Stimulated activated CD8-positive, alpha-beta memory T cell treated with anti-CD3 and anti-CD28 coated beads, Interleukin-4, amount 100 ng/mL, for 1 hour (primary cell): ENCODE measurements at places on chromosomes 2 and 18.

DNA sequence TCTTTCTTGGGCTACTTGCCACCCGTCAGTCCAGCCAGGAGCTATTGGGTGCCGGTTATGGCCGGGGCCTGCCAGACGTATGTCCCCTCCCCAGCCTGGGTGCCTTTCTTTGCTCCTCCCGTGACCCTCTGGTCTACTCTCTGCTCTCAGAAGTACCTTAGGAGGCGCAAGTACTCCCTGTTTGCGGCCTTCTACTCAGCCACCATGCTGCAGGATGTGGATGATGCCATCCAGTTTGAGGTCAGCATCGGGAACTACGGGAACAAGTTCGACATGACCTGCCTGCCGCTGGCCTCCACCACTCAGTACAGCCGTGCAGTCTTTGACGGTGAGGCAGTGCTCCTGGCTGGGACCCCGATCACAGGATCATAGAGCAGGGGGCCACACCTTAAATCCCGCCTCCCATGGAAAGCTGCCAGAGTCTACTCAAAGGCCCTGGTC is 99.5 kb downstream of the DYSF start:
- DNase-seq, result no peak

DNA sequence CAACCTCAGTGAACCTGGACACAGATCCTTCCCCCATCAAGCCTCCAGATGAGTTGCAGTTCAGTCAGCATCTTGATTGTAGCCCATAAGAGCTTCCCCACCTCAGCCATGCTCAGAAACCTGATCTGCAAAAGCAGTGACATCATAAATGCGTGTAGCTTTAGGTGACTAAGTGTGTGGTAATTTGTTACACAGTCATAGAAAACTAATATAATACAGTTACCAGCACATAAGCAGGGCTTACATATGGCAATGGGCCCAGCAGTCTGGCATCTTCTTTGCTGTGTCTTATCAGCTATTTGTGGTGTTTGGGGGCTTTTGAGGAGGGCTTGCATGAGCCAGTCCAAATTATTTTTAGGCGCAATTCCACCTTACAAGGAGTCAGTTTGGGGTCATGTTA is 807.0 kb downstream of the SLC4A3 start:
- no peak for DNase-seq

DNA sequence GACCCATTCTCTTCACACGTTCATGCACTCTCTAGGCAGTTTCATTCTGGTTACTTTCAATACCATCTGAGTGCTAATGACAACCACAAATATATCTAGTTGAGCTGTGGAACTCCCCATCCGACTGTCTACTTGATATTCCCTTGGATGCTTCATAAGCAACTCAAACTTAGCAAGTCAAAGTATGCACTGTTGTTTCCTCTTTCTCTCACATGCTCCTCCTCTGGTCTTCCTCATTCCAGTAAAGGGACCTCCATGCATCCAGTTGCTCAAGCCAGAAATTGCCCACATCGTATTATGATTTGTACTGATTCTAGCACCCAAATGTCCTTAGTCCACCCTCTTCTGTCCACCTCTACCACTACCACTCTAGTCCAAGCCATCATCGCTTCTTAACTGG is 22.3 kb downstream of the SEMA4F start:
- no peak for DNase-seq

GRCh38 chr2:42338567-42339190 is 22.3 kb downstream of the COX7A2L start:
- no peak for DNase-seq

DNA sequence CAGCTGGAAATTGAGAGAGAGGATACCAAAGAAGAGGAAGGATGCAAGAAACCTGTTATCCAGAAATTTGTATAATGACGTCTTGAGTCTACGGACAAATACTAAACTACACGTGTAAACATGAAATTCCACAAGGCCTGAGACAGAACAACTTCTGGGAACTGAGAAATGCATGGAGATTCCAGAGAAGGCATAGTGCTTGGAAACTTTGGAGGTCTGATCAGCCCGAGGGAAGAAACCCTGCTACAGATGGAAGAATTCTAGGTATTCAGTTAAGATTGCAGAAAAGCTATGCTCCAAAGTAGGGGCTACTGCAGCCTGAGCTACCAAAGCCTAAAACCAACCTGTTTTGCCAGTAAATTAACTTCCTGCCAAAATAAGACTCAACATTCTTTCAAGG is 120.4 kb downstream of the PDCL3 start:
- DNase-seq, result no peak

DNA sequence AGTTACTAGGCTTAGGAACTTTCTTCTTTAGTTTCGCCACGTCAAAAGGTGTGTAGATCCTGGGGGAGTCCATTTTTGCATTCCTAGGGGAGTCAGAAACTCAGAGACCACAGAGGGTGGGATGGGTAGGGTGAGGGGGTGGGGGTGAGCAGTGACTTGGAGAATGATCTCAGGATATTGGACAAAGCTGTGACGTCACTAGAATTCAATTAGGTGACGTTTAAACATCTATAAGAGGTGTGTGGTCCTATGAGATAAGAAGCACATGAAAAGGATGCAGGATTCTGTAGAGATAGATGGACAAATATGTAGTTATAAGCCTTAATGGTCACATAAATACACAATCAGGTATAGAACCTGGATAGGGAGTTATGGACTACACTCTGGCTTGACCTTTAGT is 21.5 kb downstream of the SLC4A3 start:
- DNase-seq, result no peak

- no peak for DNase-seq
These were observed 193.0 kb downstream of the RAB3GAP1 start for GRCh38 chr2:135245071-135245470.

- no peak for DNase-seq
These were observed 8.9 kb downstream of the ARHGEF4 start for GRCh38 chr2:130845505-130846085.

- DNase-seq, result no peak
These were observed 966 bp downstream of the ADCY3 start for GRCh38 chr2:24919037-24919505.

DNA sequence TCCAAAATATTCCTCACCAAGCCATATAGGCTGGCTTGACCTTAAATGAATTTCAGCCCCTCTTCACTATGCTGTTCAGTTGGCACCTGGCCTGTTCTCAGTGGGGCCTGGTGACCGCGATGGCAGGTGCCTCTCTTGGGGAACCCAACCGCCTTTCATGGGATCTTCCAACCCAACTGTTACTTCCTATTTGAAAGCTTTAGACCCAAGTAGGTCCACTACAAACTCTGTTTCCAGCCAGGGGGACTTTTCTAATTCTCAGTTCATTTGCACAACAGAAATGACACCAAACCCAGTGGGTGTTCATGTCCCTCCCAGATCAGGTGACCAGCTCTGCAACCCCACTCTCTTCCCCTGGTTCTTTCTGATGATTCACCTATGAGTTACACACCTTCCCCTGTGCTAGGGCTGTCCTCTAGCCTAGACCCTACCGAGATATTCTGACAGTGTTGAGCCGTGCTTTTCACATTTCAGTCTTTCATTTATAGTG is 35.6 kb upstream of the NDUFV2 start:
- no peak for DNase-seq

DNA sequence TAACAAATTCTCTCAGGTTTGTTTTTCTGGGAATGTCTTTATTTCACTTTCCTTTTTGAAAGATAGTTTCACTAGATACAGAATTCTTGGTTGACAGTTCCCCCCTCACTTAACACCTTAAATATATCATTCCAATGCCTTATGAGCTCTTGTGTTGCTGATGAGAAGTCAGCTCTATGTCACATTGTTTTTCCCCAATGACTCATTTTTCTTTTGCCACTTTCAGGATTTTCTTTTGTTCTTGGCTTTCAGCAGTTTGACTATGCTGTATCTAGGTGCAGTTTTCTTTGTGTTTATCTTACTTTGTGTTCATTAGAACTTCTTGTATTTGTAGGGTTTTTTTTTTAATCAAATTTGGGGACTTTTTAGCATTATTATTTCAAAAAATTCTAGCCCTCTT is 5.6 kb upstream of the RALBP1 start:
- no peak for DNase-seq

- DNase-seq, result no peak
These were observed 239.2 kb upstream of the HS6ST1 start for GRCh38 chr2:128557831-128558241.

DNA sequence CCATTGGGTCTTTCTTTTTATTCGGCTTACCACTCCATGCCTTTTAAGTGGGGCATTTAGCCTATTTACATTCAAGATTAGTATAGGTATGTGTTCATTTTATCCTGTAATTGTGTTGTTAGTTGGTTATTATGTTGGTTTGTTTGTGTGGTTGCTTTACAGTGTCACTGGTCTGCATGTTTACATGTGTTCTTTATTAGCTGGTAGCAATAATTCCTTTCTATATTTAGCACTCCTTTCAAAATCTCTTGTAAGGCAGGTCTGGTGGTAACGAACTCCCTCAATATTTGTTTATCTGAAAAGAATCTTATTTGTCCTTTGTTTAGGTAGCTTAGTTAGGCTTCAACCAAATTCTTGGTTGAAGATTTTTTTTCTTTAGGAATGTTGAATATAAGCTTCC is 68.7 kb upstream of the XDH start:
- no peak for DNase-seq

DNA sequence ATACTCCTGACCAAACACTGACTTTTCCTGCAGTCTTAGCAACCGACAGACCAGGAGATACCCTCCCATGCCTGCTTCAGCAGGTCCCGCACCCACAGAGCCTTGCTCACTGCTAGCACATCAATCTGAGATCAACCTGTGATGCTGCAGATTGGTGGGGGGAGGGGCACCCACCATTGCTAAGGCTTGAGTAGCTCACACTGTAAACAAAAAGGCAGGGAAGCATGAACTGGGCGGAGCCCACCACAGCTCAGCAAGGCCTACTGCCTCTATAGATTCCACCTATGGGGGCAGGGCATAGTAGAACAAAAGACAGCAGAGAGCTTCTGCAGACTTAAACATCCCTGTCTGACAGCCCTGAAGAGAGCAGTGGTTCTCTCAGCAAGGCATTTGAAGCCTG is 109.7 kb downstream of the SP100 start:
- DNase-seq, result no peak

DNA sequence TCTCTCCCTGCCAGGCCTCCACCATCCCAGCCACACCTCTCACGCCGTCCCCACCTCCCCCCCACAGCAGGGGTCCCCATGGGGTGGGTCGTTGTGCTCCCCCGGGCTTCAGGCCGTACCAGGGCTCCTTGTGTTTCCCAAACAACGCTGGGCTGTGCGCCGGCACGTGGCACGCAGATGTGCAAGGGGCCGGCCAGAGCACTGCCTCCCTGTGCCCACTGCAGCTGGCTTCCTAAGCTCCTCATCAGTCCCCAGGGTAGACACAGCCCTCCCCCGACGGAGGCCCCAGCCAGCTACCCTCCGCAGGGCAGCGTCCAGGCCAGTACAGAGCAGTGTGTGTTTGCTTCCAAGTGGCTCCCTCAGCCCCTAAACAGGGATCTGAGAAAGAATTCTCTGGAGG is 34.0 kb downstream of the BIN1 start:
- no peak for DNase-seq

GRCh38 chr2:141515931-141516330 is 614.9 kb downstream of the LRP1B start:
- DNase-seq, result no peak

DNA sequence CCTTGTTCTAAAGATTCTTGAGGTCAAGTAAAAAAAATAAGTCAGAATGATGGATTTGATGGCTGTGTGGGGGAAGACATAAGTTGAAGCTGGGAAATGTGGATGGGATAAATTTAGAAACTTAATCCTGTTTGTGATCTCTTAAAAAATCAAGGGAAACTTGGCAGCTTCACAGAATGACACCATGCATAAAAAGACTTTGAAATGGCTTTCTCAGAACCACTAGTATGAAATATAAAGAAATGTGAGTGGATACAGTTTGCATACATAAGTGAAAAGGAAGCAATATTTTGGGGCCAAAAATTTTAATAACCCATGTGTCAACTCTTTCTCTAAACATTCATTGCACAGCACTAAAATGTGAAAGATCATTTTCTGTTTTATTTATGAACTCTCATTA is 21.7 kb downstream of the CDH19 start:
- no peak for DNase-seq

- DNase-seq, result no peak
These were observed 522.9 kb downstream of the ZEB2 start for GRCh38 chr2:143996974-143997373.

DNA sequence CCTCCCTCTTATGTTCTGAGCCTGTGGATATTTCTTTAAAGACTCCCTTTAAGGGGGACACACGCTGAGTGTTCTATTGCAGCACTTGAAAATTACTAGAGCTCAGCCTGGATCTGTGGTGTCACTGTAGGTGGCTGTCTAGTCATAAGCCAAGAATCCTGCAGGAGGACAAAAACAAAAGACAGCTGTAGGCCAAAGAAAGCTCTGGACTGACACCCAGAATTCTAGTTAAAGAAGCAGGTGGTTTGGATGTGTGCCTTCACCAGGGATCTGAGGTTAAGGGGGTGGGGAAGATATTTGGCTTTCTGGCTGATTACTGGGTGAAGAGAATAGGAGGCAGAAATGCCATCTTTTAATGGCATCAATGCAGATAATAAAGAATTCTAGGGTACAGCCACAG is 842.5 kb upstream of the NXPH2 start:
- DNase-seq, result no peak

GRCh38 chr18:21100146-21100545 is 11.5 kb downstream of the ROCK1 start:
- DNase-seq, result no peak

DNA sequence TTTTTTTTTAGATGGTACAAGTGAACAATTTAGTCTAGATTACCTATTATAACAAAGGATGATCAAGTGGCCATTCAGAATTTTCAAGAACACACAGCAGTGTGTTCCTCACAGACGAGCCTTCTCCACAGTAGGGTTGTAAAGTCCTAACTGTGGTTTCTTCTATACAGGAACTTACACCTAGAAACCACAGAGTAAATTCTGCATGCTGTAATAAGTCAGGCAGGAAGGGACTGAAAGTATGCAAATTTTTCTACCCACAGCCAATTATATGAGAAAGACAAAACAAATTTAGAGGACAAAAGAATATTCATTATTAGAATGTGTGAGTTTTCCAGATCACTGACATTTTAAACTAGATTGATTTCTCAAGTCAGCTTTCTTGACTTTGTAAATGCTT is 99.5 kb downstream of the RBMS1 start:
- DNase-seq, result no peak

DNA sequence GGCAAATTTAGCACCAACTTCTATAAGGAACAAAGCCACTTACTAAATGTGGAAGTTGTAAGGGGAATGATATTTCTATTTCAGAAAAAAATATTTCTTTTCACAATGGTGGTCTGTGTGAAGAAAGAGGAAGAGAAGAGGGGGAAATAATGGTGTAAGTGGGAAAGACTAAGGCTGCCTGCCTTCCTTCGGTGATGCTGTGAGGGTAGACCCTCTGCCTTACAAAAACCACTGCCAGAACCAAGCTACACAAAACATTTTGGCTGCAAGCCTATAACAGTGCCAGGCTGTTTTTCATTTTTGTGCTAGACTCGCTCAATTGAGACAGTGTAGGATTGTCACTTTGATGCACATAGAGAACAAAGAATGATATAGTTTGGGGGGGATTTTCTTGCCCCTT is 286.6 kb downstream of the ZEB2 start:
- no peak for DNase-seq

- no peak for DNase-seq
These were observed 19.6 kb upstream of the TMEM200C start for GRCh38 chr18:5914951-5915350.

- no peak for DNase-seq
These were observed 249.9 kb downstream of the PARD3B start for GRCh38 chr2:204795156-204795555.
